CD4-positive, alpha-beta T cell (primary cell): ENCODE measurements at places on chromosomes 1 and 21. TPM values are rescaled to one million over a fixed set of nuclear protein-coding genes. Genes with fewer than 3 reads are reported as not detected.
A peak's percentile ranks its signal among the peaks of the same experiment; 100 is the strongest.

S100A4 gene
- total RNA-seq = 297 TPM

AMY1B gene
- not detected for total RNA-seq

C8A gene
- total RNA-seq = not detected

SLC25A34 gene
- total RNA-seq = 2.8 TPM

OR14C36 gene
- total RNA-seq = not detected

SPRR3 gene
- total RNA-seq = not detected

DNA sequence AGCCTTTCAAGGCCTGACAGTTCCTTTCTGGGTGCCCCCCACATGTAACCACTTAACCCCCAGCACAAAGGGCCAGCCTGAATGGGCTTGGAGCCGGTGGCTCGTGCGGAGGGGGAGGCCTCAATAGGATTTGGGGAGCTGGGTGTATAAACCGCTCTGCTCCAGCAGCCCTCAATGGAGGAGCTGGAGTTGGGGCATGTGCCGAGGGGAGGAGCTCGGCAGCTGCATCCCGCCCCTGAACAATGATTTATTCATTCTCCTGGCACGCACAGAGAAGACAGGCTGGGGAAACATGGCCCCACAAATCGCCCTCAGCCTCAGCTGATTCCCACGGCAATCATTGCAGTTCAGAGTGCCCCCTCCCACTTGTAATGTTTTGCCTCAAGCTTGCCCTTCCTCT lies 6.9 kb upstream of the C1orf216 start:
- H3K4me3 ChIP-seq = no peak overlapping the region
- peaks cover 7% of the 10 kb centered on the region for H3K4me1 ChIP-seq
- no peaks in the 10 kb centered on the region for H3K27me3 ChIP-seq
- no peak overlapping the region for H3K27ac ChIP-seq

DNA sequence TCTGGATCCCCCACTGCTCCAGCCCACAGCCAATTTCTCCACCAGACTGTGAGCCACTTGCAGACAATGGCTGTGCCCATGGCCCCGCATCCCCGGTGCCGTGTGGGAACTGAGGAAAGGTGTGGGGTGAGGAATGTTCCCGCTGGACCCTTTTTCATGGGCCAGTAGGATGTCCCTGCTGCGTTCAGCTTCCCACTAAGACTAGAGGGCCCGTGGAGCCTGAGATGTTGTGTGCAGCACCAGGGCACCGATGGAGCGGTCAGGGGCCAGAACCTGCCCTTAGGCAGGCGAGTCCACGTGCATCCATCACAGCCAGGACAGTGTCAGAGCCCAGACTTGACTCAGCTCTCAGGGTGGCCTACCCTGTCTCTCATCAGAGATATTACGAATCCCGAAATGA lies 105.7 kb upstream of the COL6A1 start:
- no peak overlapping the region for H3K27ac ChIP-seq
- H3K4me1 ChIP-seq = peaks cover 20% of the 10 kb centered on the region
- no peak overlapping the region for H3K4me3 ChIP-seq

DNA sequence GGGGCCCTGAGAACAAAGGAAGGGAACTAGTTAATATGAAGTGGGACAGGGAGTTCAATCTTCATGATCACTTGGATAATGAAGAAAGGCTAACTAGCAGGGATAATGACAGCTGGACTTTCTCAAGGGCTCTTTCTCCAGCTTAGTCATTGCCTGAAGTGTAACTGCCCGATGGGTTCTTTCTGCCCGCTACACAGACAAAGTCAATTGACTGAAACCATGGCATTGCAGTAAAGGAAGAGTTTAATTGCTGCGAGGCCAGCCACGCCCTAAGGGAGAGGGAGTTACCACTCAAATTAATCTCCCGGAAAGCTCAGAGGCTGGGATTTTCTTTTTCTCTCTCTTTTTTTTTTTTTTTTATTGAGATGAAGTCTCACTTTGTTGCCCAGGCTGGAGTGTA lies 16.6 kb upstream of the SLC2A5 start:
- H3K4me1 ChIP-seq = peaks cover 5% of the 10 kb centered on the region
- no peaks in the 10 kb centered on the region for H3K27me3 ChIP-seq
- DNase-seq = no peak
- no peaks in the 10 kb centered on the region for H3K36me3 ChIP-seq
- no peak overlapping the region for H3K27ac ChIP-seq

DNA sequence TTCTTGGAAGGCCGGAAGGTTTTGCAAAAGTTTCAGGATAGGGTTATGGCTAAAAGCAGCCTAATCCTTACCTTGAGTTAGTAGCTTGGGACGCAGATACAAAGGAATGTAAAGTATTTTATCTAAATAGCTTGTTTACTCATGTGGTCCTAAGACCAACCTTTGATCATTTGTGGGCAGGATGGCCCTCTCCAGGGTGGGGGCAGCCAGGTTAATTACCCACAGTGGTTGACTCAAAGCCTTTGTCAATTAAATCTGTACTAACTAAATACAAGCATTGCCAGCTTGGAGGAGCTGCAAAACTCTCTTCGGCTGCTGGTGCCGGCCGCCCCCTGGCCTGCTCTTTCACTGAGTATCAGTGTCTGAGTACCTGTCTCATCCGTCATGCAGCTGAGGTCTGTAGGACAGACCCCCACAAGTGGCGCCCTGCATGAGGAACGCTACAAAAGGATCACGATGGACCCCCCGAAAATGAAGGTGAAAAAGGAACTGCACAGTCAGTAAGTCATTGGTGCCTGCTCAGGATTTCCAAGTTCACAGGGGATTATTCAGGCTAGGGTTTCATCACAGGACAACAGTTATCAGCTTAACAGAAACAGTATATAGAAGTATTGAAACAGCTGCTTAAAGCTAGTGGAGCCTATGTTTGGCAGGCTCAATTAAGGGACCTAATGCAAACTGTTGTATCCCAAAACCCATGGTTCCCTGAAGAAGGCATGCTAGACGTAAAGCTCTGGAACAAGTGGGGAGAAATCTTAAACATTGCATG lies 212.5 kb upstream of the MAP1LC3C start:
- H3K4me3 ChIP-seq = no peak overlapping the region
- H3K27ac ChIP-seq = no peak overlapping the region
- no peaks in the 10 kb centered on the region for H3K36me3 ChIP-seq
- no peaks in the 10 kb centered on the region for H3K4me1 ChIP-seq

GRCh38 chr1:6635910-6636760 lies 11.5 kb downstream of the THAP3 start:
- no peak for DNase-seq
- no peaks in the 10 kb centered on the region for H3K4me1 ChIP-seq
- H3K4me3 ChIP-seq = no peak overlapping the region
- no peaks in the 10 kb centered on the region for H3K27me3 ChIP-seq

DNA sequence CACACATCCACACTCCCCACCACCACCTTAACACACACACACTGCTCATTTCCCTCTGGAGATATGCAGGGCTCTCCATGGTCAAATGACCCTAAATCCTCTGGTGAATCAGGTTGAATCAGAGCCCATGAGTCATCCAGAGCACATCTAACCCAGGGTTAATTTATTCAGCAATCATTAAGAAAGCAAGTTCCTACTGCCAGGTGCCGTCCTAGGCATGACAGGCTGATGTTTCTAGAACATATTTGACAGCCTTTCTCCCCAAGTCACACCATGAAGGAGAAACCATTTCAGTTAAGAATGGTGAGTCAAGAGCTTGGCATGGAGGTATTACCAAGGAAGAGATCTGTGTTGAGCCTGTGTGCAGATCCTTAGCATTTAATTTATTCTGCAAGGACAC lies 194.3 kb upstream of the CAMK1G start:
- H3K27ac ChIP-seq = no peak overlapping the region
- no peak for DNase-seq

- no peaks in the 10 kb centered on the region for H3K4me1 ChIP-seq
- no peak overlapping the region for H3K27ac ChIP-seq
- no peaks in the 10 kb centered on the region for H3K36me3 ChIP-seq
- H3K27me3 ChIP-seq = peaks cover 6% of the 10 kb centered on the region
- DNase-seq = no peak
These were observed 14.8 kb upstream of the PADI2 start for GRCh38 chr1:17134034-17134433.

- H3K27me3 ChIP-seq = no peaks in the 10 kb centered on the region
- H3K36me3 ChIP-seq = peaks cover 96% of the 10 kb centered on the region
- no peak for DNase-seq
- no peak overlapping the region for H3K27ac ChIP-seq
These were observed 15.1 kb downstream of the ATP1A1 start for GRCh38 chr1:116388122-116388521.

GRCh38 chr21:41768437-41769042 lies 1.7 kb upstream of the RIPK4 start:
- H3K4me3 ChIP-seq = peak overlapping the region; percentile 48
- no peak overlapping the region for H3K27ac ChIP-seq
- peak; percentile 26 for DNase-seq
- H3K27me3 ChIP-seq = peaks cover 44% of the 10 kb centered on the region
- no peaks in the 10 kb centered on the region for H3K36me3 ChIP-seq

- H3K4me3 ChIP-seq = peak overlapping the region; percentile 69
- no peak overlapping the region for H3K27ac ChIP-seq
- peaks cover 46% of the 10 kb centered on the region for H3K4me1 ChIP-seq
- peak; percentile 61 for DNase-seq
- peaks cover 11% of the 10 kb centered on the region for H3K27me3 ChIP-seq
These were observed 3.4 kb downstream of the ADGRB2 start for GRCh38 chr1:31760471-31761470.

DNA sequence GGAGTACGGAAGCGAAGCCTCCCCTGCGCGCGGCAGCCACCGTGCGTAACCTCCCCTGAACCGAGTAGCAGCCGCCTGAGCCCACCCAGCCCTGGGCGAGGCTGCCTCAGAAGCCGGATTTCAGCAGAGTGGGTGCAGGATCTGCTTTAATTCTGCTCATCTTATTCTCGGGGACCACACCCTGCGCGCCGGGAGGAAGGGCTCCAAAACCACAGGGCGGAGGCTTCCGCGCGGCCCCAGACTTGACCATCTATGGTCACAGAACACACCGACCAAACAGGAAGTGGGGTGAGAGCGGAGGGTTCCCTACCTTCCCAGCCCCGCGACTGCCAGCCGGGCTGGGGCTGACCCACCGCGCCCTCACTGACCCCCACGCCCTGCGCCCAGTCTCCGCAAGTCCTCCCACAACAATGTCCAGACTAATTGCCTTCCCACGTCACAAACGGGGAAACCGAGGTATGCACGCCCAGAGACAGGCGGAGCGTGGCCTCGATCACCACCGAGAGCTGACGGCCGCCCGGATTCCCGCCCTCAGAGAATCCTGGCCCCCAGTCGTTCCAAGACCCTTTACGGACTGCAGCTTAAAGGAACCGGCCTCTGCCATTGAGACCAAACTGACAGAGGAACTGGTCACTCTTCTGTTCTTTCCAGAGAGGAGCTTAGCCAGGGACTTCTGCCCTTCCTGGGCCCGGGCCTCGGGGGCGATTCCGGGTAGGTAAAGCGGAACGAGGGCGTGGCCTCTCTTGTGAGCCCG lies 595 bp upstream of the CAP1 start:
- H3K4me1 ChIP-seq = peaks cover 77% of the 10 kb centered on the region
- DNase-seq = peak; percentile 63
- H3K27me3 ChIP-seq = no peaks in the 10 kb centered on the region
- peak overlapping the region; percentile 93 for H3K27ac ChIP-seq
- peak overlapping the region; percentile 100 for H3K4me3 ChIP-seq

DNA sequence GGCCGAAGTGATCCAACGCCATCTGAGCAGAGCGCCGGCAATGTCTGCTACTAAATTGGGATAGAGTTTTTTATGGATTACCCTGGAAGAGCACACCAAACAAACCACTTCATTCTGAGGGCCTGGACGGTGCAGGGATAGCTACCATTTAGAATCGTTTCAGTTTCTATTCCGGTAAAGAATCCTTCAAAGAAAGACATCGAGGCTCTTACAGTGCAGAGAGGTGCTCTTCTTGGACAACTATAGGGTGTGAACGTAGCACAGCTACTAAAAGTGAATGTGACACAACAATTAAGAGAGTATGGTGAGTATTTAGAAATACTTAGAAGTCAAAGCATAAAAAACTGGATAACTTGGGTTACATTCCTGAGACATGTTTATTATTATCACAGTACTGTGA lies 16.1 kb downstream of the HIVEP3 start:
- H3K4me3 ChIP-seq = no peak overlapping the region
- peak overlapping the region; percentile 35 for H3K27ac ChIP-seq
- H3K36me3 ChIP-seq = no peaks in the 10 kb centered on the region
- no peak for DNase-seq

DNA sequence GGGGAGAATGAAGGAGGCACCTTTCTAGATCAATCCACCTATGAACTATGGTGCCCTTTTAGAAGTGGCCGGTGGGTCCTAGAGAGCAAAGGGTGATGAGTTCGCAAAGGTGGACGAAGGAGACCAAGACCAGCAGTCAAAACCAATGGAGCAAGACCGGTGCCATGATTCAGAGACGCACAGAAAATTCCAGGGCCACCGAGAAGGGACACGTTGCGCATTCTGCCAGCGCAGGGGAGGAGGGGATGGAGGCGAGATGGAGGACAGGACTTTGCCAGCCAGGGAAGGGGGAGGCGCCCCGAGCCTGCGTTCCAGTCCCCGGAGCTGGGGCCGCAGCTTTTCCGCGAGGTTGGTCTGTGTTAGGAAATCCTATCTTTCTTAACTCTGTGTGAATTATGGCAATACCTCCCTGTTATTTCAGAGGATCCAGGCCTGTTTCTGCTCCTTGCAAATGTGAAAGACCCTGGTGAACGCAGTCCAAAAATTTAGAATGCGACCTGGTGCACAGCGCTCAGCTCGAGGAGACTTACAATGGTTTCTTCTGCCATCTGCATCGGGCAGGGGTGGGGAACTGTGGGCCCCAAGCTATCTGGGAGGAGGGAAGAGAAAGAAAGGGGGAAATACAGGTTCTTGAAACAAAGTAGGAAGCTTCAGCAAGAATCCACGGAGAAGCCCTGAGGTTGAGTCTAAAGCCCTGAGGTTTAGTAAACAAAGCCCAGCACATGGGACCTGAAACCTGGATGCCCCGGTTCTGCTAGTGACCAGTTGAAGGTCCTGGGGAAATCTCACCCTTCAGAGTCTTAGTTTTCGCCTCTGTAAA lies 129.4 kb downstream of the MRPS6 start:
- H3K27me3 ChIP-seq = no peaks in the 10 kb centered on the region
- H3K36me3 ChIP-seq = no peaks in the 10 kb centered on the region
- H3K4me1 ChIP-seq = peaks cover 49% of the 10 kb centered on the region
- peak overlapping the region; percentile 54 for H3K4me3 ChIP-seq
- H3K27ac ChIP-seq = no peak overlapping the region
- no peak for DNase-seq

GRCh38 chr1:67830226-67830625 lies 3.0 kb downstream of the GNG12 start:
- H3K4me1 ChIP-seq = peaks cover 15% of the 10 kb centered on the region
- no peaks in the 10 kb centered on the region for H3K36me3 ChIP-seq
- no peak overlapping the region for H3K4me3 ChIP-seq
- peaks cover 33% of the 10 kb centered on the region for H3K27me3 ChIP-seq
- DNase-seq = no peak

DNA sequence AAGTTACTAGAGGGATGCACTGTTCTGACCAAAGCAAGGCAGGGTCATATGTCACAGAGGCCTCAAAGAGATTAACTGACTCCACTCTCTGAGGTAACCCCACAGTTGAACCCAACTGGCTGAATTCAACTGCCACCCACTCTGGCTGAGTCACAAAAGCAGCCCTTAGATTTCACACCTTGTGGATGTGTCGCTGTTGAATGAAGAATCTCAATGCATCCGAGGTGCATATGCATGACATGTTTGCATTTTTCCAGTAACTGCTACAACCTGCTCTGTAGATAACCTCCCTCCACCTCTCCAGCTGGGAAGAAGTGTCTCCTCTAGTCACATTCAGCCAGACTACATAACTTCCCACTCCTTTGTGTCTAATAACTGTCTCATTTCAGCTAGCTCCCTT lies 27.9 kb upstream of the KIF21B start:
- no peak overlapping the region for H3K4me3 ChIP-seq
- H3K27ac ChIP-seq = no peak overlapping the region
- H3K27me3 ChIP-seq = no peaks in the 10 kb centered on the region
- no peak for DNase-seq
